Psoas muscle (tissue), 8 donors: ENCODE measurements at places on chromosomes 13 and 19. TPM values are rescaled to one million over a fixed set of nuclear protein-coding genes. Genes with fewer than 3 reads are reported as not detected.
A peak's percentile ranks its signal among the peaks of the same experiment; 100 is the strongest.

Gene BSPH1
- polyA plus RNA-seq, result not detected

Gene COG3
- polyA plus RNA-seq, result 13.2 TPM

Gene PSG6
- not detected for polyA plus RNA-seq

Gene C19orf85
- polyA plus RNA-seq, result not detected

Gene FBXO17
- polyA plus RNA-seq, result 1.8 TPM

Gene C19orf67
- polyA plus RNA-seq, result not detected

Gene ZNF541
- 0.06 TPM for polyA plus RNA-seq

Gene CACNA1A
- 0.14 TPM for polyA plus RNA-seq

- no peak for DNase-seq
Measured at GRCh38 chr19:13039211-13039789, 44.0 kb downstream of the NFIX start.

DNA sequence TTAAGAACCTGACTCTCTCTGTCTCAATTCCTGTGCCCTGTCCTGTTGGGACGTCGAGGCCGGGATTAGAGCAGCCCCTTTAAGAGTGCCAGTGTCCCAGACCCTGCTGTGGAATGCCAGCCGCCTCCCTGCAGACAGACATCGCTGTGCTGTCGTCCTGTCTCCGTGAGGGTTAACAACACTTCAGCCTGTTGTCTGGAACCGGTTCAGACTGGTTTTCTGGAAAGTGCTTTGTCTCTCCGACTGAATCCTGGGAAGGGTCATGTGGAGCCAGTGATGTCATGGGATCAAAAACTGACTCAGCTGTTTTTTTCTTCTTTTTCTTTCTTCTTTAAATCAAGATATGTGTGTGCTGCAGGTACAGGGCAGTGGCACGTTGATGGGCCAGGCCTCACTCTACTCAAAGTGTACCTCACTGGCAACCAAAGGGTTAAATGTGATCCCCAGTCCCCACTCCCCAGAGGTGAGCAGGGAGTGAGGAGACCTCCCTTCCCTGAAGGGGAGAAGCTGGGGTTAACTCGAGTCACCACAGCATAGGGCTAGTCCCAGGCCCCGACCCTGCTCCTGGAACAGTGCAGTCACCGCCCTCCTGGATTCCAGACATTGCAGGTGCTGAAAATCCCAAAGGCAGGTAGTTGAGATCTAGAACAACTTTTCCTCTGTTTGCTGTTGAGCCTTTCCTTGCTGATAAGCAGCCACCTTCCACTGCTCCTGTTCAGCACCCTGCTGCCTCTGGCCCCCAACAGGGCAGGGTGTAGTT is 50.8 kb downstream of the TSSK6 start:
- peak; percentile 34 for DNase-seq

DNA sequence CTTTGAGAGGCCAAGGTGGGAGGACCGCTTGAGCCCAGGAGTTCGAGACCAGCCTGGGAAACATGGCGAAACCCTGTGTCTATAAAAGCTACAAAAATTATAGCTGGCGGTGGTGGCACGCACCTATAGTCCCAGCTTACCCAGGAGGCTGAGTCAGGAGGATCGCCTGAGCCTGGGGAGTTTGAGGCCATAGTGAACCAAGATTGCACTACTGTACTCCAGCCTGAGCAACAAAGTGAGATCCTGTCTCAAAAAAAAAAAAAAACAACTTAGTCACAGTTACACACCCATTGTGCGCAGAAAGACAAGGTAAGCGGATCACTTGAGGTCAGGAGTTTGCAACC is 728 bp upstream of the DENND1C start:
- DNase-seq, result no peak

- DNase-seq, result no peak
Measured at GRCh38 chr19:53057904-53058580, 13.5 kb downstream of the ERVV-2 start.

GRCh38 chr13:73954808-73955207 is 179.4 kb downstream of the KLF12 start:
- no peak for DNase-seq

- DNase-seq, result no peak
Measured at GRCh38 chr13:111604097-111604496, 283.7 kb downstream of the TEX29 start.

- DNase-seq, result no peak
Measured at GRCh38 chr13:45538382-45538781, 73.6 kb downstream of the COG3 start.

DNA sequence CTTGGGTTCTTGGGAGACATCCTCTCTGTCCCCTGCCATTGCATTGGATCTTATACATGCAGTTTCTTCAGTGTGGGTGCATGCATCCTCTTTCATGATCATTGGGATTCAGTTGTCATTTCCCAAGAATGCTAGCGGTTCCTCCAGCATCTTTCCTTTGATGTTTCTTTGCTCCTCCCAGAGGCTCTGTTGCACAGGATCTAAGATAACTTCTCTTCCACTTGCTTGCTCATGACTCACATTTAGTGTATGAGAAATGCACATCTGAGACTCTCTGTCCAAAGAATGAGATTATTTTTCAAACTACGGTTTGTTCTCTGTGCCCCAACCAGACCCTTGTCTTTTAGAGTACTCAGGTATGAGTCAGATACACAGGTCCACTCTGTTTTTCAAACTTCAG is 197.1 kb downstream of the NDFIP2 start:
- no peak for DNase-seq

GRCh38 chr19:10699650-10700335 is 1.4 kb upstream of the QTRT1 start:
- no peak for DNase-seq

- no peak for DNase-seq
Measured at GRCh38 chr19:18898607-18899408, 2.9 kb upstream of the CERS1 start.

DNA sequence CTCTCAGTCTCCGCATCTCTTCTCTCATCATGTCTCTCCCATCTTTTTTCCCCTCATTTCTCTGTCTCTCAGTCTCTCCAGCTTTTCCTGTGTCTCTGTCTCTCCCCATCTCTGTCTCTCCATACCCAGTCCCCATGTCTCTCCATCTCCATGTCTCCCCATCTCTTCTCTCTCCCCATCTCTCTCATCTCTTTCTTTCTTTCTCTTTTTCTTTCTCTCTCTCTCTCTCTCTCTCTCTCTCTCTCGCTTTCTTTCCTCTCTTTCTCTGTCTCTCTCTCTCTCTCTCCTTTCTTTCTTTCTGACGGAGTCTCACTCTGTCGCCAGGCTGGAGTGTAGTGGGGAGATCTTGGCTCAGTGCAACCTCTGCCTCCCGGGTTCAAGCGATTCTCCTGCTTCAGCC is 12.6 kb upstream of the NFIX start:
- DNase-seq, result no peak

GRCh38 chr19:56508290-56508778 is 679 bp downstream of the ZNF471 start:
- DNase-seq, result peak; percentile 39

- no peak for DNase-seq
Measured at GRCh38 chr19:57441979-57442752, 7.0 kb downstream of the ZNF749 start.

DNA sequence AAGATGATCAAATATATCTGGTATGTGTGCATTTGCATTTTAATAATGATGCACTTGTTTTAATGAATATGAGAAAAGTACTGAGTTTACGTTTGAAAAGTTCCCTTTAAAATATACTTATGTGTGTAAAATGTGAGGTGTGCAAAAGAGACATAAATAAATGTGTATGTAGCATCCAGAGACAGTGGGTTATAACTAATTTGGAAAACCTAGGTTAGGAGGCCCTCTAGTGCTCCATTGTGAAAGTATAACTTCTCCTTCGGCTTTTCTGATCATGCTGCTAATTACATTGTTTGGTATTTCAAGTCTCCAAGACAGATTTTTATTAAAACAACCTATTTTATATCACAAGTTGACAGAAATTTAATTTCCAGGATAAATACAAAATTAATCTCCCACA is 30.1 kb downstream of the SCEL start:
- no peak for DNase-seq

DNA sequence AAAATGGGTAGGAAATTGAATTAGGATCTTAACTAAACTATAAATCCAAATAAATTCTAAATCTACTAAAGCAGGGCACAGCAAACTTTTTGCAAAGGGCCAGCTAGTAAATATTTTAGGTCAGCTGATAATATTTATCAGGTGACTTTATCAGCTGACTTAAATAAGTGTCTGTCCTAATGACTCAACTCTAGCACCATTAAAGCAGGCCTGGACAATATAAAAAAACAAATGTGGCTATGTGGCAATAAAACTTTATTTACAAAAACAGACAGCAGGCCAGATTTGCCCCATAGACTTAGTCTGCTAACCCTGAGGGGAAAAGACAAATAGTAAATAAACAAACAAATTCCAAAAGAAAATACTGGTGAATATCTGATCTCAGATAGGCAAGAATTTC is 27.7 kb upstream of the DOCK9 start:
- DNase-seq, result no peak
